IMR-90 (cell line): ENCODE measurements at places on chromosomes 7 and 10. TPM values are rescaled to one million over a fixed set of nuclear protein-coding genes. Genes with fewer than 3 reads are reported as not detected.

- peak; percentile 28 for DNase-seq
Observed at GRCh38 chr7:117875566-117875965, 2.3 kb upstream of the CTTNBP2 start.

DNA sequence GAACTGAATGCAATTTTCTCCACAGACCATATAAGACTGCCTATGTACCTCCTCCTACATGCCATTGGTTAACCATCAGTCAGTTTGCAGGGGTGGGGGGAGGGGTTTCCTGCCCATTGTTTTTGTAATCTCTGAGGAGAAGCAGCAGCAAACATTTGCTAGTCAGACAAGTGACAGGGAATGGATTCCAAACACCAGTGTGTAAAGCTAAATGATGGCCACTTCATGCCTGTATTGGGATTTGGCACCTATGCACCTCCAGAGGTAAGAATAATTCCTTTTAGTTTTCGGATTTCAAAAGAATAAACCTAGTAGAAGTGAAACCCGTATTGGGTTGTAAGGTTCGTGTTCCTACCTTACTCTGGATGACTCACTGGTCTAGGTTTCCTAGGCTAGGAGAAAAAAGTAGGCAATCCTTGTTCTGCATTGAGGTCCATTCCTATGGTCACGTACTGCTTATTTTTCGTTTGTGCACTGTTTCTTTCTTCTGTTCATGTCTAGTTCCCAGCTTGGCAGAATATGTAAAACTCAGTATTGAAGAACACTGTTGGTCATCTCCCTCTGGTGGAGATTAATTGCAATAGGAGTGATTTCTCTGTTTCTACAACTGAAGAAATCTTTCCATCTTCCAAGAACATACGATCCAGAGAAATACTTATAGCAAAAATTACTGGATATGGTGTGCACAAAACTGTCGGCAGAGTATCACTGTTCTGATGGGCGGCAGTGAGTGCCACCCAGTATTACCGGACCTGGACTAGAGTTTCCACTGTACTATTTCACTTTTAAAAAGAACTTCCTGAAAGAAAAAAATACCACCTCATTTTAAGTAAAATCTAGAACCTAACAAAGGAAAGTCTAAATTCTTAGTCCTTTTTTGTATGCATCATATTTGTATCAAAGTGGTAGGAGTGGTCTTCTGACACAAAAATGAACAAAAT, at the start of gene AKR1C3:
TSS of gene AKR1C3 (plus strand) at position 150 of the 941 bp plus-strand sequence. CDS start at position 181, 31 bp downstream.
- peak; percentile 65 for DNase-seq

GRCh38 chr10:85400981-85401695, 965.5 kb downstream of the GRID1 start:
- DNase-seq, result no peak

- DNase-seq, result no peak
Observed at GRCh38 chr7:128381161-128381821, 19.8 kb upstream of the PRRT4 start.

DNA sequence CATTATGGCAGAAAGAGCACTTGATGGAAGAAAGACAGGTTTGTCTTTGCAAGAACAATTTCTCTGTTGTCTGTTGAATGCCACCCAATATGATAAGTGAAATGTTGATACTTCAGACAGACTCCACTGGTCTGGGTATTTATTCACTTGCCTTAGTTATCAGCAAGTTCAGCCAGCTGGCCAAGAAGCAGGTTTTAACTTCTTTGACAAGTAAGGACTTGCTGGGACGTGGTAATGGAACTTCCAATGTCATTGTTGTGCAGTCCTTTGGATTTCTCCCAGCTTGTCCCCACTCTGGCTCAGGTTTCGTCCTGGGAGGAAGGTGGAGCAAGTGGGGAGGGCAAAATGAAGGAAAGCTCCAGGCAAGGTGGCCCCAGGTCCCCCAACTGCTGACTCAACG, 497.4 kb downstream of the RPS24 start:
- DNase-seq, result no peak

GRCh38 chr10:69010151-69010640, 21.6 kb downstream of the KIFBP start:
- DNase-seq, result peak; percentile 26

DNA sequence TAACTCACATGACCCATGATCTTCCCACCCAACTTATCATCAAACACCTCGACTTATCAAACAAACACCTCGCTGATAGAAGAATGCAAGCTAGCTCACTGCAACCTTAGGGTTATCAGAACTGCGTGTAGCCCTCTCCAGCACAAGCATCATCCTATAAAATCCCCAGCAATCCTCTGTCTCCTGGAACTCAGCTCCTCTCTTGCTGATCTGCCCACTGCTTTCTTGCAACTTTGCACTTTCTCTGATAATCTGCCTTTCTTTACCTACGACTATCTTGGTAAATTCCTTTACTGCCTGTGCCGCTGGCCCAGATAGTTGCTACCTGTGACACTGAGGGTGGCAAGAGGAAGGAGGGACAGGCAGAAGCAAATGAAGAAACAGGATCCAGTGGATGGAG, 210.9 kb downstream of the ACTR3B start:
- DNase-seq, result no peak

DNA sequence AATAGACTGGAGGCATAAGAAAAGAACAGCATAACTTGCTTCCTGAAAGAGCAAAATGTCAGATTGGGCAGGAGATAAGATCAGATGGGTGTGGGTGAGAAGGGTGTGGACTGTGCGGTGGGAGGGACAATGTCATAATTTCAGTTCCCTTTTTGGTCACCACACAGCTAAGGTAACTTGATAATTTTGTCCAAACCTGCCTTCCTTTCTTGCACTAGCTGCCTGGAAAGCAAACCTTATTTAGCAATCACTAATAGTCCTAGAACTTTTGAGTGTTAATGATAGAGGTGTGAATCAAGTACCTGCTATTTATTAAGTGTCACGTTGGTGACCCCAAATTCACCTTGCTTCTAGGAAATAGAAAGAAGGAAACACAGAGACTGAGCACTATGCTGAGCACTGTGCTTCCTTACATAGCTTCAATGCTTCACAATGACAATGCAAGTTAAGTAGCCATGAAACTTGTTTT, 72.4 kb upstream of the SP4 start:
- no peak for DNase-seq

GRCh38 chr7:6234384-6234783, 38.0 kb downstream of the CYTH3 start:
- no peak for DNase-seq

- DNase-seq, result no peak
Observed at GRCh38 chr7:25931156-25931555, 220.8 kb upstream of the NFE2L3 start.

DNA sequence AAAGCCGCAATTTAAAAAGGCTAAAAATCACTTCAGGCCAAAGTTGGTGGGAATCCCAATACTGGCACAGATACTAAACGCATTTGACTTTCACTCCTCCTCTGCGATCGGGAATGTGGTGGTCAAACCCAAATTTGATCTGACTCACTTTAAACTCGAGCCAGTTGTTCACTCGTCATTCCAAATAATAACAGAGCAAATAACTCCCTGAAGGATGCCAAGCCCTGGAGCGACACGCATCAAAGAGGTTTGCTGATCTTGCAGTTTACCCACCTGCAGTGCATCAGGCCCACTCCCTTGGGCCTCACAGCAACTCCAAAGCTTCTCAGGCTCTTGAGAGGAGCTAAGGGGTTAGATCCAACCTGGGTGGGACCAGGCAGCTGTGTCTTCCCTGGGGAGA, 12.2 kb downstream of the PTN start:
- peak; percentile 10 for DNase-seq

- DNase-seq, result no peak
Observed at GRCh38 chr10:131440405-131441360, 129.2 kb upstream of the TCERG1L start.

- no peak for DNase-seq
Observed at GRCh38 chr10:21944727-21945386, 58.7 kb downstream of the DNAJC1 start.

DNA sequence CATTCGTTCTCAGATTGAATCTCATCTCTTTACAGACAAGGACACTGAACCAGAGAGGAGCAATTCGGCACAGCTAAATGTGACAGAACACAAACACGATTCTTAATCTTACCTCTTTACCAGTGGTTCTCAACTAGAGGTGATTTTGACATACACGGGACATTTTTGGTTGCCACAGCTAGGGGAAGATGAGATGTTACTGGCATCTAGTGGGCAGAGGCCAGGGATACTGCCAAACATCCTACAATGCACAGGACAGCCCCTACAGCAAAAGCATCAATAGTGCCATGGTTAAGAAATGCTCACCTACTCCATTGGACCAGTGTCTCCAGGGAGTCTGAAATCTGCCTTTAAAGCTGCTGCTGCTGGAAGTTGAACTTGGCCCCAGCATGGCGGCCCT, 27.3 kb downstream of the PDE1C start:
- DNase-seq, result no peak

GRCh38 chr10:133225707-133226191, 4.3 kb upstream of the UTF1 start:
- no peak for DNase-seq

DNA sequence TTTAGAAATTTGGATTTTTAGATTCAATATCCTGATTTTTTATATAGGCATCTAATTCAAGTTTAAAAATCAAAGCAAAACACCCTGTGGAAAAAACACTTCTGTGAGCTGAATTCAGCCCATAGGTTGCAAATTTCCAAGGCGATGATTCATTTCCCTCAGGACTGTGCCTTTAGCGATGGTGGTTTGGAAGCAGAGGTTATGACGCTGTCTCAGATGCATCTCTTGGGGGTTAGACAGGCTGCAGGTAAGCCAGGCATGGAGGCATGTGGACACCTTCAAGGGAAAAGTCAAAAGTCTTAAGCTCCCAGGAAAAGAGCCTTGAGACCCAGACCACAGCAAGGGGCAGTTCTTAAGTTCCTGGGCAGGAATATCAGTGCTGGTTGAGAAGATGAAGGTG, 9.5 kb upstream of the FRA10AC1 start:
- DNase-seq, result no peak

DNA sequence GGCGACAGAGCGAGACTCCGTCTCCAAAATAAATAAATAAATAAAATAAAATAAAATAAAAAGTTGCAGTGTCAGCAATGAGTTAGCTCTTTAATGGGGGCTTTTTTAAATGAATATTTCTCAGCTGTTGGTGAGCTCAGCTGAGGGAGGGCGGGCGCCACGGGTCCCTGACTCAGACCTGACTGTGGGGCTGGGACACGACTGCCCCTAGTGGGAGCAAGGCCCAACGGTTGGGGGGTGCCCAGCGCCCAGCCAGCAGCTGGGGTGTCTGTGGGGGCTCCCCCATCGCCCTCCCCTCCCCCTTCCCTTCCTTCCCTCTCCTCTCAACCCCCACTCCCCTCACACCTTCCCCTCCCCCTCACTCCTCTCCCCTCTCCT, 46.6 kb downstream of the PWWP2B start:
- peak; percentile 46 for DNase-seq

GRCh38 chr10:62915158-62915557, 99.0 kb upstream of the EGR2 start:
- no peak for DNase-seq

DNA sequence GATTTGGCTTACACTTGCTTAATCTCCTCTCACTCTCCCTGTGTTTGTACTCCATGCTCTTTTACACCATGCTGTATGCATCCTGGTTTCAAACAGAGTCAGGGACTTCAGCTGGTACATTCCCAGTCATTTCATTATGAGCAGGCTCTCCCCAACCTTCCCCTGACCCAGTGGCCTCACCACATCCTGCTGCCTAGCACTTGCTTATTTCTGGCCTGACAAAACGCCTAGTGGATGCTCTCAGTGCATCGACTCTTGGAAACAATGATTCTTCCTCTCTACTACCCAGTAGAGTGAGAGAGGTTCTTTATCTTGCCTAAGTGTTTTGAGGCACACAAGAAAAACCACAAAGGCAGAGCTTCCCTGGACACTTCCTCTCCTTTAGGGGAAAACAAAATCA, 63.4 kb downstream of the CAV1 start:
- DNase-seq, result peak; percentile 82

DNA sequence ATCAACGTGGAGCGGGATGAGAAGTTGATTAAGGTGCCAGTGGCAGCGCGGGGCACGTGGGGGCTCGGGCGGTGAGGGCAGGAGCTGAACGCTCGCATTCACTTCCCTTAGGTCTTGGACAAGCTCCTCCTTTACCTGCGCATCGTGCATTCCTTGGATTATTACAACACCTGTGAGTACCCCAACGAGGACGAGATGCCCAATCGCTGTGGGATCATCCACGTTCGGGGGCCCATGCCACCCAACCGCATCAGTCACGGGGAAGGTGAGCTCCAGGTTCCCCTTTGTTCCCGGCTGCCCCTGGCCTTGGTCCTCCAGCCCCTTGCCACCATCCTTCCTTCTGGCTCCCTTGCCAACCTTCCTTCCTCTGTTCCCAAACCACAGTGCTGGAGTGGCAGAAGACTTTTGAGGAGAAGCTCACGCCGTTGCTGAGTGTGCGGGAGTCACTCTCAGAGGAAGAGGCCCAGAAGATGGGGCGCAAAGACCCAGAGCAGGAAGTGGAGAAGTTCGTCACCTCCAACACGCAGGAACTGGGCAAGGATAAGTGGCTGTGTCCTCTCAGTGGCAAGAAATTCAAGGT, 2.5 kb downstream of the UFSP1 start:
- DNase-seq, result no peak

GRCh38 chr10:112168733-112169132, 14.8 kb downstream of the GPAM start:
- no peak for DNase-seq

GRCh38 chr10:99170116-99170675, 65.5 kb downstream of the HPSE2 start:
- DNase-seq, result no peak

DNA sequence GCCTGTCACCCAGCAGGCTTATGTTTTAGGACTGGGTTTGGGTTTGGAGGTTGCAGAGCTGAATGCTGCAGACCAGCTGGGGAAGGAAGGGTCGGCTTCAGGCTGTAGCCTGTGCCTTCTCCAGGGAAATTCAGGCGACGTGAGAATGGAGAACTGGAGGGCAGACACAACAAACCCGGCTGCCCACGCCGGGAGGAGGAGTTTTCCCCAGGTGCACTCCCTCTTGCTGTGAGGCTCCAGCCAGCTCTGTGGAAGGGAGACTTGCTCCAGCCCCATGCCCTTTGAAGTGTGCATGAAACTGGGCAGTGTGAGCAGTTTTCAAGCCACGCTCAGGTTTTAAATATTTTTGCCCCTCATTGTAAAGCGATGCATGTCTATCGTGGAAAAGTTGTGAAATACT, 279.1 kb downstream of the CCSER2 start:
- DNase-seq, result no peak

GRCh38 chr10:80356563-80356988, at the start of the genes DYDC1 and DYDC2:
DYDC1 (minus strand) TSS chr10:80356755; CDS start chr10:80352601, 4,154 bp downstream.
DYDC2 (plus strand) TSS chr10:80356781; CDS start chr10:80362444, 5,663 bp downstream.
- no peak for DNase-seq

- no peak for DNase-seq
Observed at GRCh38 chr7:28395831-28396230, 16.5 kb upstream of the CREB5 start.

Gene ZNHIT1
- 47.1 and 62.9 TPM in 2 replicates for polyA plus RNA-seq

Gene FXYD4
- not detected in 2 replicates for polyA plus RNA-seq

Gene GPR85
- 1.7 and 2.0 TPM in 2 replicates for polyA plus RNA-seq

Gene HGF
- 14.4 and 16.8 TPM in 2 replicates for polyA plus RNA-seq

Gene SPDYE16
- polyA plus RNA-seq, result not detected in 2 replicates

Gene DCLRE1A
- polyA plus RNA-seq, result 2.6 and 3.1 TPM in 2 replicates

Gene PNLIP
- polyA plus RNA-seq, result not detected in 2 replicates

Gene CCDC172
- polyA plus RNA-seq, result not detected in 2 replicates

Gene ADCY1
- 0.24 and 0.30 TPM in 2 replicates for polyA plus RNA-seq

Gene HECW1
- 0.56 and 0.95 TPM in 2 replicates for polyA plus RNA-seq
